Posterior vena cava (tissue), 2 donors: ENCODE measurements at places on chromosomes 11 and 22. TPM values are rescaled to one million over a fixed set of nuclear protein-coding genes. Genes with fewer than 3 reads are reported as not detected.

Gene ANO1
- total RNA-seq: 56.2 TPM

Gene SLC22A25
- total RNA-seq: not detected

Gene MOGAT2
- total RNA-seq: not detected

Gene GGTLC3
- not detected for total RNA-seq

Gene SYT9
- total RNA-seq: not detected

Gene CHRNA10
- 0.83 TPM for total RNA-seq

Gene NXPE4
- total RNA-seq: not detected

Gene CCDC89
- 1.3 TPM for total RNA-seq

Gene POGLUT3
- total RNA-seq: 59.8 TPM

Gene RIMBP3C
- 0.14 TPM for total RNA-seq

Gene GLYAT
- total RNA-seq: not detected

Gene PTPN5
- 0.93 TPM for total RNA-seq

Gene OVOL1
- total RNA-seq: not detected

DNA sequence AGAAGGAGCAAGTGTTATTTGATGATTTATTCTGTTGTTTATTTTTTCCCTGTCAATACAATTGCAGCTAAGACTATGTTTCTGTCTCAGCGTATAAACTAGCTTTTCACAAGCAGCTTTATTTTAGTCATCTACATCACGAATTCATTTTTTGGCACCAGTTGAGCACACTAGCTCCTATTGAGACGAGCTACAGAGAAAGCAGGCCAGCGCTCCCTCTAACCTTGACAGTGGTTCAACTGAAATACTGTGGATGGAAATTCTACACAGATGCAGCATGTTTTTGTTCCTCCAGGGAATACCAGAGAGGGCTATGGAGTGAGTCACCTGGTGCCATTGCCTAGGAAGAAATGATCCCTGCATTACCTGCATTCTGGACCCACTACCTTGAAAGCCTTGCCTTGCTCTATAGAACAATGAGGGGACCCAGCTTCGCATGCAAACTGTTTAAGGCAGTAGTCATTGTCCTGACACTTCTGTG, 108.2 kb upstream of the ARHGAP42 start:
- DNase-seq: no peak

DNA sequence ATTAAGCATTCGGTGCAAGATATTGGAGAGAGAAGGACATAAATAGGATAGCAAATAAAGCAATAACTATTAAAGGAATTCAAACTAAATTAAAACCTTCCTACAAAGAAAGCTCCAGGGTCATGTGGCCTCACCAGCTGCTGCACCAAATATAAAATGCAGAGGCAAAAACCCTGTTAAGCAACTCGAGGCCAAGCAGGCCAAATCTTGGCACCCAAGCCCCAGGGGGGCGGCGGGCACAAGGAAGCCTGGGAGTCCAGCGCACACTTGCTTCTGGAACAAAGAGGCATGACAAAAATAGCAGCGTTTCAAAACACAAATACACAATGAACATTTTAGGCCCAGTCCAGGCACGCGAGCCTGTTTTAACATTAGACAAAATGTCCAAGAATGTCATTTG, 20.8 kb downstream of the KRTAP5-6 start:
- DNase-seq: peak; percentile 31

- no peak for DNase-seq
These were observed 68.7 kb downstream of the WT1 start for GRCh38 chr11:32366666-32367065.

DNA sequence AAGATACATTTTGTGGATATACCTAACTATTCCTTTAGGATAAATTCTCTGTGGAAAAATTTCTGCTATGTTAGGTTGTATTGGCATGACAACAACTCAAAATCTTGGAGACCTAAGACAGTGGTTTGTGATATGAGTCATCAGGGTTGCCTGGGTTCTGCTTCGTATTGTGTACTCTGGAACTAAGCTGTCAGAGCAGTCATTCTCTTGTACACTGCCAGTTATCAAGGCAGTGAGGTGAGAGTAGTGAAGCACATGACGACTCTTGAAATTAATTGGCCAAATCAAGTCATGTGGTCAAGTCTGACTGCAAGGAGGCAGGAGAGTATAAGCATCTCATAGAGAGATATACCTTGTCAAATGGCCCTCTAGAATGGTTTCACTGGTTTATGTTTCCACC, 104.4 kb downstream of the FANCF start:
- DNase-seq: no peak

GRCh38 chr11:10522276-10522675, 18.7 kb downstream of the RNF141 start:
- DNase-seq: no peak

DNA sequence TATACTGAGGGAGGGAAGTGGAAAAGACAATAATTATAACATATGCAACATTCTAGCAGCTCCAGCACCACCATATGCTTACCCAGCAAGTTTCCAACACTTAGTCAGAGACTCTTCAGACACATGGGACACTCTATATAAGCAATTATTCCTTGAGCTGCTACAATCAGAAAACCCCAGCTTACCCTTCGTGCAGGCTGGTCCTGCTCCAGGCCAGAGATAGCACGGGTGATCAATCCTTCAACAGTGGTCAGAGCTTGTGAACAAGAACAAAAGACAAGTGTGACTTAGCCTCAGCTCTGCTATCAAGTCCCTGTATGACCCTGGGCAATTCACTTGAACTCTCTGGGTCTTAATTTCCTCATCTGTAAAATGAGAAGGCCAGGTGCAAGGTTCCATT, 1.5 kb downstream of the ZPR1 start:
- no peak for DNase-seq

DNA sequence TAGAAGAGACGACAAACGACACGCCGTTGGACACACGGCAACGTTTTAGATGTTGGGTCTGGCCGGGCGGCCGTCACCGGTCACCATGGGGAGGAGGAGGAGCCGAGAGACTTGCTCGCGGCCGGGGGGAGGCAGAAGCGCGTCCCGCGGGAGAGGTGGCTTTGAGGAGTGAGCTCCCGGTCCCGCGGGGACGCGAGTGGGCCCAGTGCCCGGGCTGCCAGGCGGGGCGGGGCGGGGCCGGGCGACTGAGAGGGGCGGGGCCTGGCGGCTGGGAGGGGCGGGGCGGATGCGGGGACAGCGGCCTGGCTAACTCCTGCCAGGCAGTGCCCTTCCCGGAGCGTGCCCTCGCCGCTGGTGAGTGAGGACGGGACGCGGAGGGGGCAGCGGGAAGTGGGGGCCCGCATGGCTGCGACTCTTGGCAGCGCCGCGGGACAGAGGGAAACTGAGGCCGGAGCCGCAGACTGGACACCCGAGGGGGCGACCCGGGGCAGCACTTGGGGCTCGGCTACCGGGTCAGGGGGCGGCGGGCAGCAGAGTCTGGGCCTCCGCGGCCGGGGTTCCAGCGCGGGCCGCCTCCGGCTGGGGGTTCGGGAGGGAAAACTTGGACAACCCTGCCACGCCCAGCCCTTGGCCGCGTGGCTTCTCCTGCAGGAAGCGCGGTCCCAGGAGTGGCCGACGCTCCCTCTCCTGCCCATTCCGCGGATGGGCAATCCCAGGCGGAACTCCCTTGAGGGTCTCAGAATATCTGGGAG, at the start of gene TSPO:
TSS of gene TSPO (plus strand) at position 309 of the 752 bp plus-strand sequence. CDS start 7,680 bp downstream, outside the sequence.
- peak; percentile 93 for DNase-seq

DNA sequence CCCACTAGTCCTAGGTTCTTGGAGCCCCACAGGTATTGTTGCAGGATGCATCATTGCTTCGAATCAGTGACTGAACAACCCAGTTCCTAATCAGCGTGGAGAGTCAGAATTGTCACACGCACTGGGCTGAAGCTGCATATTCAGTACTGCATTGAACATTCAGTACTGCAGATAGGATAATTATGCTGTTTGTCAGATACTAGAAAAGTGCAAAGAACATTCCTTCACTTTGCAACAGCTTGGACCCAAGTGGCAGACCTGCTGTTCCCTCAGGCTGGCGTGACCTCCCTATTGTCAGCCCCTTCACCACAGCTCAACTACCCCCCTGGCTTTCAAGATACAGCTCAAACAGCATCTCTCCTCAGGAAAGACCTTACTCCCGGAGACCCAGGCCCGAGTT, 27.6 kb downstream of the NF2 start:
- DNase-seq: no peak

GRCh38 chr11:125990244-125990643, 44.4 kb downstream of the VSIG10L2 start:
- no peak for DNase-seq

DNA sequence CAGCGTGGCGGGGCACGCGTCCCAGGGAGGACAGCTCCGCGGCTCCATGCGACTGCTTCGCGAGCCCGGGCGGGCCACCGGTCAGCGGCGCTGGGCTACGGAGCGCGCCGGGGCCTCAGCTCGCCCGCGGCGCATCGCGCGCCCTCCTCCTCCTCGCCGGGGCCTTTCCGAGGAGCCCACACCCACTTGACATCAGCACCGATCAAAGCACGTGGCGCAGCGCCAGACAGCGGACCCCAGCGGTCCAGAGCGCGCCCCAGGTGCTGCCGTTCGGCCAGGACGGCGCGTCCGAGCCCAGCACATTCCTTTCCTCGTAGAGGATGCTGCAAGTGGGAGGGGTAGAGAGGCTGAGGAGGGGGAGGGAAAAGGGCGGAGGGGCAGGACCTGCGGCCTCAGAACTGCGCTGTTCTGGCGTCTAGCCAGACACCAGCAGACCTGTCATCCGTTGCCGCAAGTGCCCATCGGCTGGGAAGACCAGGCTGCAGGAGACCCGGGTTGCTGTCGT, 88.6 kb downstream of the PLEKHA7 start:
- DNase-seq: no peak

- DNase-seq: peak; percentile 69
These were observed 122.4 kb downstream of the FEZ1 start for GRCh38 chr11:125373426-125374391.

DNA sequence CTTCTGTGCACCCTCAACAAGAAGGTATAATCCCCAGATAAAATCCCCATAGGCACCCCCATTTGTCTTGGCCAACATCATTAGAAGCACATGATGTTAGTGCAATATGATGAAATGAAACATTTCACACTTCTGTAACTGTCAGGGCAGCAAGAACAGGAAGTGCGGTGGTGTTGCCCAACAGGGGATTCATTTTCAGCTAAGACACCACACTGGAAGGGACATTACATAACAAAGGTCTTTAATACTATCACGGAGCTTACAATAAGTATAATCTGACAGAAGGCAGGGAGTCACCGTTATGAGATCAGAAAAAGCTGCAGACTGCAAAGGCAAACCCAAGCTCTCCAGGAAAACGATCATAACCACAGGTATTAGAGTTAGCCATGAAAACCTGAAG, 2.0 kb downstream of the OR52W1 start:
- peak; percentile 90 for DNase-seq

GRCh38 chr11:102436561-102436960, 16.0 kb downstream of the TMEM123 start:
- no peak for DNase-seq

GRCh38 chr11:120401506-120401905, 65.3 kb downstream of the ARHGEF12 start:
- DNase-seq: no peak

GRCh38 chr11:76010051-76010450, 195.0 kb downstream of the UVRAG start:
- no peak for DNase-seq

DNA sequence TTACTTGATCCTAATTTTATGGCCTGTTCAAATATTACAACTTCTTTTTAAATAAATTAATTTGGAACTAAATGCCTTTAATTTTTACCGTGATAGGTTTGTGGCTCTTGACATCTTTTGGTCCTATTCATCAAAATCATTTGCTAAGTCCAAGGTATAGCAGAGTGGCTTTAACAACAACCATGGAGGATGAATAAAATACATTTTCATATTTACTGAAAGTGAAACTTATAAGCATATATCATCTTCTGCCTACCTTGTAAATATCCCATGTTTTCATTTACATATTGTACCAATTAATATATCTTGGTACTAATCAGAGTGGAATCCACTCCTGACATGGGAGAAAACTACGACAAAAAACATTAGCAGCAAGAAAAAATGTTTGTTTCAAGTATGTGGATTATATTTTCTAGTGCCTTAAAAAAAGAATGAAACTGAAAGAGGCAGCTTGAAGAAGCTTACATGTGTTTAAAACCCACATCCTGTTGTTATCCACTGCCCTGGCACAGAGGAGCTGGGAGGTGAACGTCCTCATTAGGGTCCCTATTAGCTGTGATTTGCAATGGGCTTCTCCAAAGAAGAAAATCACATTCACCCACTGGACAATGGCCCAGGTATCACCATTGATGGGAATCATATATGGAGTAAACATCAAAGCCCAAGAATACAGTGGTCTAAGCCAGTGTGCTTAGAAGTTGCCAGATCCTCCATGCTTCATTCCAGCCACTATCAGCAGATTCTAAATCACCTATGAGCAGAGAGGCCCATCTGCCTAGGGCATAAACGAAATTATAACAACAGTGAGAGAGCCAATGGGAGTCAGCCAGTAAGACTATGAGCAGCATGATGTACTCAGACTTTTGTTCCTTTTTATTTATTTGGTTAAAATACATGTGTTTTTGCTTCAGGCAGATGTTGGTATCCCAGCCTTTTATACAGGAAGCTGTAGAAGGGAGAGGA, 84.7 kb downstream of the MAML2 start:
- no peak for DNase-seq

DNA sequence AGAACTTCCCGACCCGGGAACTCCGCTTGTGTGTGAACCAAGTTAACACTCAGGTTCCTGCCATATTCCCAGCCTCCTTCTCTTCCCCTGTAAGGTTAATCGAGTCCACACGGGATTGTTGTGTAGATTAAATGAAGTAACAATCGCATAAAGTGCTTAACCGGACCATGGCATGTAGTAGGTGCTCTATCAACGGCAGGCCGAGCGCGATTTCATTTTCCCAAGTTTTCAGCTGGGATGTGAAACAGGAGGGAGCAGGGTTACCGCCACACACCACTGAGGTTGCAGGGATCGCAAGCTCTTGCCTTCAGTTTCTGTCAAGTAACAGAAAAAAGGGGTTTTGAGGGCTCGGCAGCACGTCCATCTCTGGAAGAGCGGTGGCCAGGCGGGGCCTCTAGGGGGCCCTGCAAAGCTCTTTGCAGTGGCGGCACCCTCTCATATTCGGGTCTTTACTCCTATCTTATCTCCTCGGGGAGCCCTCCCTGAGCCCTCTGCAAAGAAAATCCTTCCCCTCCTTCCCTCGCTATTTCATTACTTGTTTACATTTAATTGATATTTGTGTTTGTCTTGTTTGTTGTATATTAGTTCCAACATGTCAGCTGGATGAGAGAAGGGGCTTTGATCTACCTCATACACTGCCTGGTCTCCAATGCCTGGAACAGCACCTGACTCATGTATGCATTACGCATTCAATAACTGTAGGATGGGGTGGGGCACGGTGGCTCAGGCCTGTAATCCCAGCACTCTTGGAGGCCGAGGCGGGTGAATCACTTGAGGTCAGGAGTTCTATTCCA, 816 bp upstream of the PLEKHA7 start:
- no peak for DNase-seq

DNA sequence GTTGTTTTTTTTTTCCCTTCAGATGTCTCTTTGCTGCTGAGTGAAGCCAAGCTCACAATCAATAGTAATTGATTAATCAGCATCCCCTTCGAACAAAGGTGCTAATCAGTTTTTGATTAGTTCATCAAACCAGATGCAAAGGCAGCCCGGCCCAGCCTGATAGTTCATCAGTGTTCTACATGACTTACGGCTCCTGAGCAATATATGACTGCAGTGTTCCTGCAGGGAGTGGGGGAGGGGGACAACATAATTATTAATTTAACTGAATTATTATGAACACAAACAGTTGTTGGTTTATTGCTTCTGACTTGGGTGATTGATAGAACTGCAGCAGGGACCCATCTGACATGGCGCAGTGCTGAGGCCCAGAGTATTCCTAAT, 315.3 kb downstream of the CADM1 start:
- no peak for DNase-seq

GRCh38 chr11:6599881-6600390, 3.5 kb downstream of the RRP8 start:
- no peak for DNase-seq
